ENCODE measurements at places on chromosomes 4 and X. TPM values are rescaled to one million over a fixed set of nuclear protein-coding genes. Genes with fewer than 3 reads are reported as not detected.

PPBP gene
- 0.67 TPM for total RNA-seq

WAS gene
- total RNA-seq: 5.6 TPM

RHOXF2B gene
- total RNA-seq: not detected

PFKFB1 gene
- total RNA-seq: 19.2 TPM

DUSP9 gene
- 1.9 TPM for total RNA-seq

DNA sequence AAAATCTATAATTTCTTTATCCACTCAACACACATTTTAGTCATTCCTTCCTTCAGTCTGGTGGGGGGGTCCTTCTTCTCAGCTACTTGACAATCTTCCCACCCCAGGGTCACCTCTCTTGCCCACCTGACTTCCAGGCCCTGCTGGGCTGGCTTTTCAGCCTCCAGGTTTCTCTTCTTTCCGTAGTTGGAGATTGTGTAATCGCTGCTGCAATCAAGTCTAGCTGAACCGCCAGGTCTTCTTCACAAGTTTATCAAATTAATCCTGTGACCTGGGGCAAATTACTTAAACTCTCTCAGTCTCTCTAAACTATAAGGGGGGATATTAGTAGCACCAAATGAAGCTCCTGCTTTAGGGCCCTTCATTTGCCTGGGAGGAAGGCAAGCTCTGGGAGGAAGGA is 102.9 kb upstream of the TNIP3 start:
- DNase-seq: no peak

DNA sequence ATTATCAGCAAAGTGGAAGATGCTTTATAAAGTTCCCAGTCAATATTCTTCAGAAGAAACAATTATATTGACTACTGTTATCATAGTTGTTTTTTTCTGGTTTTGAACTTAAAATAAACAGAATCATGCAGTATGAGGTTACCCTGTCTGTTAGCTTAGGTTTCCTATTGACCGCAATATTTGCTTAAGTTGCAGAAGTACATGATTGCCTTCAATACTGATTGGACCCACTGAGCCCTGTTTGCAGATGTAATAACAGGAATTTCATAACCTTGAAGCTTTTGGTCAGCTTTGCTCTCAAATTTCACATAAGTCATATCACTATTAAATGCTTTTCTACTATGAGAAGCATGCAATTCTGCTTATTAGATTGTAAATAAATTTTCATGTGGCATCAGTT is 229.1 kb upstream of the FSTL5 start:
- no peak for DNase-seq

DNA sequence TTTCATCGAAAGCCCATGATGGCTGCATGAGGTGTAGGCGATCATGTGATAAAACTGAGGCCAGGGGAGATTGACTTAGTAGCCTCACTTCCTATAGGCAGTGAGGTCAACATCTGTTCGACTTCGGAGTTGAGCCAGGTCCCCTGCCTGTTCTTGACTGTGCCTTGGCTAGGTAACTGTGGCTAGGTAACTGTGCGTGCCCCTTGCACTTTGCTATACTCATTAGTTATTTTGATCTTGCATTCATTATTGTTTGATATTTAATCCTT is 55.0 kb downstream of the CLDN34 start:
- DNase-seq: no peak

- DNase-seq: no peak
Observed at GRCh38 chrX:86910602-86911311, 606.8 kb upstream of the KLHL4 start.

- no peak for DNase-seq
Observed at GRCh38 chrX:40871385-40872082, 136.2 kb upstream of the MED14 start.

DNA sequence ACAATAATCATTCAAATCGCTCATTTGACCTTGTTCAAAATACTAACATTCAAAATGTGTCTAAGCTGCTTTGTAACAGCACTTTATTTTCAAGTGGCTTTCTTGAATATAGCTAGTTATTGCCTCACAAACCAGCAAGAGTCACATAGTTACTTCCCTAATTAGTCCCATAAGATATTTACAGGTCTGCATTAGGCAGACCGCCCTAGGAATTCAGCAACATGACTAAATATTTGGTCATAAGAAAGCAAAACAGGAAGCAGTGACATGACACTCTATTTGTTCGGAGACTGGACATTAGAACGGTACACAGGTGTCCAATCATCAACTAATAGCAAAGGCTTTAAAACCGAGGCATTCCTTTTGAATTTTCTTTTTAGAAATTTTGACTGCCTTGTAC is 262.0 kb downstream of the COL25A1 start:
- no peak for DNase-seq

- DNase-seq: no peak
Observed at GRCh38 chr4:94221916-94222315, 14.3 kb downstream of the SMARCAD1 start.

DNA sequence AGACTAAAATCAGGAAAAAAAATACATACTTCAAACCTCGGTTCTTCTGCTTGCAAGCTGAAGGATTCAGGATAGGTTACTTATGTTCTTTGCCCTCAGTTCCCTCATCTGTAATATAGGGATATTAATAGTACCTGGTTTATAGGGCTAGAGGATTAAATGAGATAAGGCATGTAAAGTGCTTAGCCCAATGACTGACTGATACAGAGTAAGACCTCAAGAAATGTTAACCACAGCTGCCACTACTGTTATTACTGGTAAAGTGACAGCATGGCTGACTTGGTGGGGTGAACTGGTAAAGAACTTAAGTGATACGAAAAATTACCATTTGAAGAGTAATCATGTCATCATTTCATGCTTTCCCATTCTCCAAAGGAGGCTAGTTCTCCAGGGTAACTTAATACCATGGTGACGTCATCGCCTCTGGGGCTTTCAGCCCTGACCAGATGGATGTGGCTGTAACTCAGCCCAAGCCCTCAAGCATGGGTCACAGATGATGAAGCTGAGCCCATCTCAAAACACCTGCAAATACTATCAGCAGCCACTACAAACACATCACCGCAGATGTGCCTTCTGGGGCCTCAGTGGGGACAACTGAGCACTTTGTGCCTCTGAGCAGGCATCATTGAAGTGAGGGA is 44.5 kb upstream of the SCML1 start:
- DNase-seq: no peak

DNA sequence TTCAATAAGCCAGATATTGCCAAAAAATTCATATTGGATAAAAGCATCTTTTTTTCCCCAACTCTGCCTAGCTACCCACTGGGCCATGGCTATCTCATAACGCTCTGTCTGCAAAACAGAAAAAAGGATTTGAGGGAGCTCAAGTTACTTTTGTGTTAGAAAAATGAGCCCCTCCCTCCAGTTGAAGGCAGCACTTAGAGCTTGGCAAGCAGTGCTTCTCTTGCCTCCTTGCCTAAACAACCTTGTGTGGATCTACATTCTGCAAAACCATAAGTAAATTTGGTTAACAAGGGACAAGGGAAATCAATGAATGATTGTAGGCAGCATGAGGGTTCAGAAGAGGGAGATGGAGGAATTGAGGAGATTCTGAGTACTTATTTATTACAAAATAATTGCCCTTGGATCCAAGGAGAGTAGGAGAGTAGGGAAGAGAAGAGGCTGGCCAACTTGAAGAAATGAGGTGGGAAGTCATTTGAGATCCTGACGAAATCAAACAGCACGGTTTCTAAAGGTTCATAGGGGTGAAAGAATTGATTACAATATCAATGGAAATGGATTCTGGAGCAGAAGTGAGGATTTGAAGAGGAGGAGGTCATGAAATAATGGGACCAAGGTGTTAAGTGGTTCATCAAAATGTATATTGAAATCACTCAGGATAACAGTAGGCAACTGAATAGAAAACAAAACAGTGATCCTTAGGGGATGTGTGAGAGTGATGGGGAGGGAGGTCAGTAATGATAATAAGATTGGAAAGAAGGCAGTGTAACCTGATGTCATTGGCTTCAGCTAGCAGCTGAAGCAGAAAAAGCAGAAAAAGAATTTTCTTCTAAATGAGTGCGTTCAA is 434.8 kb upstream of the IGFBP7 start:
- no peak for DNase-seq

DNA sequence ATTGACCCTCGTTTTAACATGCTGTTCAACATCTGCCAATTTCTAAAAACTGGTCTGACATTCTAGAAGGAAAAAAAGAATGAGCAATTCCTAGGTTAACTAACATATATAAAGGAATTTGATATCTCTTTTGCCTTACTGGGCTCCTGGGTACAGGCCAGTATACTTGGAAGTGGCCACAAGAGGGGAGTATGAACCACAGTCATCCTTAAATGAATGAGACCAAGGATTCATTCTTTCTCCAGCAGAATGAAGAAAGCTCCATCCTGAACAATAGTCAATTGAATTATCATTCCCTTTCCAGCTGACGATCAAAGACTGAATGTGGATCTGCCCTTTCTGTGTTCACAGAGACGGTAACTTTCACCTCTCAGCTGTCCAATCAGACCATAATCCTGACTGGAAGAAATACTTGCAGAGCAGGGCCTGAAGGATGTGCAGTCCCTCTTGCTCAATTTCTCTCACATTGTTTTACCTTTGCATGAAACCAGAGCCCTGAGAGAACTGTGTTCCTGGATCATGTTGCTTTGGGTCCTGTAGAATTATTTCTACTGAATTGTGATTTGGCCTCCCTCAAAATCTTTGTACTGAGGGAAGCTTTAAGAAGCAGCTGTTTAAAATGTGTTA is 14.8 kb upstream of the SPARCL1 start:
- DNase-seq: no peak

DNA sequence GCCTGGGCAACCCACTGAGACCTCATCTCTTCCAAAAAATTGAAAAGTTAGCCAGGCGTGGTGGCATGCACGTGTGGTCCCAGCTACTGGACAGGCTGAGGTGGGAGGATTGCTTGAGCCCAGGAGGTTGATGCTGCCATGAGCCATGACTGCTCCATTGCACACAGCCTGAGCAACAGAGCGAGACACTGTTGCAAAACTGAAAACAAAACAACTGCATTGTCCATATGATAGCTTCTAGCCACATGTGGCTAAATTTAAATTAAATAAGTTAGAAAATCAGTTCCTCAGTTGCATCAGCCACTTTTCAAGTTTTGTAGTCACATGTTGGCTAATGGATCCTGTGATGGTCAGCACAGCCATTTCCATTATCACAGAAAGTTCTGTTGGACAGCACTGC is 67.9 kb downstream of the GAB1 start:
- no peak for DNase-seq

DNA sequence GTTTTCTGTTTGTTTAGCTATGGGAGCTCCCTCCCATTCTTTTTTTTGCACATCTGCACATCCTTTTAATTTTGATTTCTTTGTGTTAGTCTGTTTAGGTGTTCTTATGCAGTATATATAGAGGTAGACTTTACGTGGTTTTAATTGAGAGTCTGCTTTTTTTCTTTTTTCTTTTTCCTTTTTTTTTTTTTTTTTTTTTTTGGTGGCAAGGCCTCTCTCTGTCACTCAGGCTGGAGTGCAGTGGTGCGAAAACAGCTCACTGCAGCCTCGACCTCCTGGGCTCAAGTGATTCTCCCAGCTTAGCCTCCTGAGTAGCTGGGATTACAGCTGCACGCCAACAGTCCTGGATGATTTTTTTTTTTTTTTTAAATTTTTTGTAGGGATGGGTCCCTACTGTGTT is 68.2 kb downstream of the FAM193A start:
- DNase-seq: no peak

GRCh38 chr4:48944252-48944651 is 37.7 kb upstream of the OCIAD2 start:
- no peak for DNase-seq

GRCh38 chr4:138401334-138401733 is 159.2 kb upstream of the SLC7A11 start:
- DNase-seq: no peak

GRCh38 chr4:102732678-102733077 is 28.1 kb downstream of the MANBA start:
- DNase-seq: no peak
